ENCODE measurements at places on chromosomes 4 and X.

- DNase-seq: no peak
Observed at GRCh38 chr4:76293772-76294171, 12.8 kb upstream of the STBD1 start.

- no peak for DNase-seq
Observed at GRCh38 chr4:158817562-158818296, 48.9 kb downstream of the FNIP2 start.

DNA sequence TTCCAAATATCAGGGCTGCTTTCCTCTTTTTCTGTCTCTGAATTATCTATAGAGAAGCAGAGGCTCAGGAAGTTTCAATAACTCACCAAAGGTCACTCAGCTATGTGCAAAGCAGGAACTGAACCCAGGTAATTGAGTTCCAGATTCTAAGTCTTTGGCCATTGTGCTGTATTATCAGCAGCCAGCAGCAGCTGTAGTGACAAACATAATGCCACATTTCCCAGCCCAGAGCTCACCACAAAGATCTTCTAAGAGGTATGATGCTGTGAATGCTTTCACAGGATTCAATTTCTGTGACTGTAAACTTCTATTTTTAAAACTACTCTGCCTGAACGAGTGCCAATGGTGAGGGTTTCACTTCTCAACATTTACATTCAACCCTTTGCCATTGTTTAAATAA, 56.4 kb downstream of the SPOCK3 start:
- DNase-seq: no peak

- DNase-seq: no peak
Observed at GRCh38 chr4:113919611-113920010, 59.8 kb downstream of the ARSJ start.

DNA sequence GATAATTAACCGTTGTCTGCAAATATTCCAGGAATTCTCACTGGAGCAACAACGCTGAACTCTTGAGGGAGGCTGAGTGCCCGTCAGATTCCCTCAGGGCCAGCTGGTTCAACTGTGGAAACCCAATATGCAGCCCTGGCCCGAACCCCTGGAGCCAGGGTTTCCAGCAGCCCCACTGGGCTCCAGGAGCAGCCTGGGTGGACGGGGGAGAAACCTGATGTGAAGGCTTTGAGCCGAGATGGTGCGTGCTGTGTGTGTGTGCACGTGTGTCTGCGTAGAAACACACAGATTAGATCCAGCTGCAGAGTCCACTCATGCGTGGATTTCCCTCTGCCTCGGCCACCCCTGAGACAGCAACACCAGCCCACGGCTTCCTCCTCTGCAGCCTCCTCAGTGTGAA, 19.4 kb upstream of the SLC25A6 start:
- no peak for DNase-seq

DNA sequence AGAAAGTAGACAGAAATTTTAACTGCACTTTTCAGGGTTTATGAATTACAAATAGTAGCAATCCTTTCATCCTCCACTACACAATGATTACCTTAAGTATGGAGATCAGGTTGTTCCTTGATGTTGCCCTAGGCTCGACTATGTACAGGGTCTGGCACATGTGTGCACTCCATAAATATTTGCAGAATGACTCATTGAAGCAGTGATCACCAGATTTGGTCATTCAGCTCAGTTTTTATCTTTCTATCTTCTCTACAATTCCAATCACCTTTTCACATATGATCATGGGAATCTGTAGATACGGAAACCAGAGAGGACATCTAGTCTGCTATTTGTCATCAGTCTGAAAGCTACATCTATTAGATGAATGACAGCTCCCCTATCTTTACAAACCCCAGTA, 171.7 kb upstream of the HCCS start:
- DNase-seq: no peak

- no peak for DNase-seq
Observed at GRCh38 chr4:18242919-18243693, 221.6 kb upstream of the LCORL start.

GRCh38 chr4:150261571-150261970, 183.3 kb downstream of the DCLK2 start:
- no peak for DNase-seq

DNA sequence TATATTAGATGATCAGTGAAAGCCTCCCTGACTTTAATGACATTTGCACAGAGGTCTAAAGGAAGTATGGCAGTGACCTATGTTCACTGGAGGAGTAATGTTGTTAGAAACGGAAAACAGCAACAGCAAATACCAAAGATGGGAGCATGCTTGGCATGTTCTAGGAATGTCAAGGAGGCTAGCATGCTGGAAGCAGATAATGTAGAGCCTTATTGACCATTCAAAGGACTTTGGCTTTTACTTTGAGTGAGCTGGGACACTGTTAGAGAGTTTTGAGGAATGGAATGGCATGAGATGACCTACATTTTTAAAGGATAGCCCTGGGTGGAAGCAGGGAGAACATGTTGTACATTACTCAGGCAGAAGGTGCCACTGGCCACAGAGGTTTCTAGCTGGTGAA, 6.0 kb downstream of the RPA4 start:
- DNase-seq: no peak

GRCh38 chr4:157897855-157898370, 274.9 kb downstream of the GASK1B start:
- no peak for DNase-seq

GRCh38 chr4:120053911-120054310, 12.7 kb downstream of the MAD2L1 start:
- no peak for DNase-seq

DNA sequence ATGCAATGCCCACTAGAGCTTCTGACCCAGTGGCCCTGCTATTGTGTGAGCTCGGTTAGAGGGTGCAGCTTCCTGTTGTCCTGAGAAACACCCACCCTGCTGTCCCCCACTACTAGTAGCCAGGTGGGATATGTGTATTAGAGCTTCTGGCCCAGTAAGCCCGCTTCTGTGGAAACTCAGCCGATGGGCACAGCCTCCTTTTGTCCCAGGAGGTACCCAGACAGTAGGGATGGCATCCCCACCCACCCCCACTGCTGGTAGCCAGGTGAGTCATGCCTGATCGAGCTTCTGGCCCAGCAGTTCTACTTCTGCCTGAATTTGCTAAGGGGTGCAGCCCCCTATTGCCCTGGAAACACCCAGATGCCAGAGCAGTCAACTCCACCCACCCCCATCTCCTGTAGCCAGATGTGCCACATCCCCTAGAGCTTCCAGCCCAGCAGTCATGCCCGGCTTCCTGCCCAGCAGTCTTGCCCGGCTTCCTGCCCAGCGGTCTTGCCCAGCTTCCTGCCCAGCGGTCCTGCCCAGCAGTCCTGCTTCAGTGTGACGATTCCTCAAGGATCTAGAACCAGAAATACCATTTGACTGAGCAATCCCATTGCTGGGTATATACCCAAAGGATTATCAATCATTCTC, 162.7 kb upstream of the KLF8 start:
- DNase-seq: no peak

DNA sequence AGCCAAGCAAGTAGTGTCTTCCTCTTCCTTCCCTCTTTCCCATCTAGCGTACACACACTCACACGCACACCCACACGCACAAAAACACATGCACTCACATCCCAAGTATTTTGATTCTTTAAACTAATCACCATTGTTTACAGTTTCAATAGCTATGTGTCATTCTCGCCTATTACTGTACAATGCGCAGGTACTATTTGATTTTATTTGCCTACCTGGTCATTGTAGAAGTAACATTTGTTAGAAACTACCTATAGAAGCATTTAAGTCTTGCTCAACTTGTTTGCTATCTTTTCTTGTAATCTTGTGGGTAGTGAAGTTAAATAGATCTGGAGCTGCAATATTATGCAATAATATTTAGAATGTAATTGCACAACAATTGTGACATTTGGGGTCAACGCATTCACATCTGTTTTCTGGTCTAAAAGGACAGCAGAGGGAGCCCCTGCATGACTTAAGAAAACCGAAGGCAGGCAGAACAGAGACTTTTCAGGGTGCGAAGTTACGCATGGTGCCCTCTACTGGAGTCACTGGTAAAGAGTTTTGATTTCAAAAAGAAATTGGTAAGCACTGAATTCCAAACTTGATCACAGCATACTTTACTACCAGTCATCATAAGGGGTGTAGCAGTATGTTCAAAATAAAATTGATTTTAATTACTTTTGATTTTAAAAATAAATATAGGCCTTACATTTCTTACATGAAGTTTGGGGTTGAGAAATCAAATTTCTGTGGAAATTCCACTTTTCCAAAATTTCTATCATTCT, 503.3 kb upstream of the FAM241A start:
- peak; percentile 4 for DNase-seq

DNA sequence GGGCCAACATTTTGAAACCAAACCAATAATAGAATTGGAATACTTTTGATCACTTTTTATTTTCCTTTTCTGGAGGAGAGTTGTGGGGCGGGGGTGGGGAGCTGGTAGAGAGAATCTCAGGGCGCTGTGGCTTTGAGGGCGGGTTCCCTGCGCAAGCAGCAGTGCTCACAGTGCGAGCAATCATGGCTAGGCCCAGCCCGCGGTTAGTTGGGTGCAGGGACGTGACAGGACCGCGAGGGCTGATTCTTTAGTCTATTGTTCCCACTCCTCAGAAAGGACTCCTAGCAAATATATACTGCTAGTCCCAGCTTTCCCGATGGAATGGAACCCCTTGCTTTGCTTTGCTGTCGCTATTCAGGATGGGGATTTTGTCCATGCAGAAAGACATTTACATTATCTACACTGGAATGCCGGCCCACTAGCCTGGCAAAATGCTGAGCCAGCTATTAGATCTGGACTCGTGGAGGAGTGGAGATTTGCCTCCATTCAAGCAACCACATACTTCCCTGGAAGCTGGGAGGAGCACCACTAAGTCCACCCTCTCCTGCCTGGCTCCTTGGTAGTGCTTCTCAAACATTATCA, 23.9 kb upstream of the APLN start:
- DNase-seq: peak; percentile 19

- DNase-seq: no peak
Observed at GRCh38 chr4:70624226-70624793, 4.2 kb upstream of the ENAM start.

- no peak for DNase-seq
Observed at GRCh38 chrX:14173873-14174272, 144.2 kb upstream of the GEMIN8 start.

DNA sequence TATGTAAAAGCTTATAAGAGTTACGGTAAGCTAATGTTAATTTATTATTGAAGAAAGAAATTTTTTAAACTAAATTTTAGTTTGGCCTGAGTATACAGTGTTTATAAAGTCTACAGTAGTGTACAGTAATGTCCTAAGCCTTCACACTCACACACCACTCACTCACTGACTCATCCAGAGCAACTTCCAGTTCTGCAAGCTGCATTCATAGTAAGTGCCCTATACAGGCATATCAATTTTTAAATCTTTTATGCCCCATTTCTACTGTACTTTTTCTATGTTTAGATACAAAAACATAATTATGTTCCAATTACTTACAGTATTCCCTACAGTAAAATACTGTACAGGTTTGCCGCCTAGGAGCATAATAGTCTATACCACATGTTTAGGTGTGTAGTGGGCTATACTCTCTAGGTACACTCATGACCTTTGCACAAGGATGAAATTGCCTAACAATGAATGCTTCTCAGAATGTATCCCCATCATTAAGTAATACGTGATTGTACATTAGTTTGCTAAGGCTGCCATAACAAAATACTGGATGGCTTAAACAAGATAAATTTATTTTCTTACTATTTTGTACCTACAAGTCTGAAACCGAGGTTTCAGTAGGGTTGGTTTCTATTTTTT, 333.8 kb upstream of the PCDH7 start:
- no peak for DNase-seq

- DNase-seq: no peak
Observed at GRCh38 chr4:79883290-79883689, 189.7 kb downstream of the ANTXR2 start.

DNA sequence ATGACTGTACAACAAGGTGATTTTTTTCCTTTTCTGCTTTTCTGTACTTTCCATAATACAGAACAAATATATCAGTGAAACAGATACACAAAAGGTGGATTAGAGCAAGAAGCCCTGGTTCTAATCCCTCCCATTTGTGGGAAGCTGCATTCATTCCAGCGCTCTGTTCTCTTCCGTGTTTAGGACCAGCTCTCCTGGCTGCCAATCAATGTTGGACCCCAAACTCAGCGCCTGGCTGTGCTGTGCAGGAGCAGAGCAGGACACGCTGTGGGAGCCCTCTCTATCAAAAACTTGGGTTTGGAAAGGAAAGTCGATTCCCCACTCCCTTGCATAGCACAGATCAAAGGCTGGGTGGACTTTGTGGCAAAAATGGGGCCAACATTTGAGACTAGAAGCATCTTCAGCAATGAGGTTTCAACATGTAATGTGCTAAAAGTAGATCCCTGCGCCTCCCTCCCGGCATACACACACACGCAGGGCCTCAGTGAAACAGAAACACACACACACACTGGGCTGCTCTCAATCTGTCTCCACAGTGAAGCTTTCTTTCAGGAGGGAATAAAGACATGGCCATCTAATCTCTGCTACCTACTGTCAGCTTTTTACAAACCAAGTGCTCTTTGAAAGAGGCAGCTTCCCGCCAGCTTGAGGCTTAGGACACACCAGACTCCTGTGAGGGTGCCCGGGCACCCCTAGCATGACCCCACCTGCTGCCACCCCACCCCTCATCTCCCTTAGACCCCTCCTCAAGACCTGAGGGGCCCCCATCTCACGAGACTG, 12.2 kb downstream of the WDR1 start:
- DNase-seq: no peak

DNA sequence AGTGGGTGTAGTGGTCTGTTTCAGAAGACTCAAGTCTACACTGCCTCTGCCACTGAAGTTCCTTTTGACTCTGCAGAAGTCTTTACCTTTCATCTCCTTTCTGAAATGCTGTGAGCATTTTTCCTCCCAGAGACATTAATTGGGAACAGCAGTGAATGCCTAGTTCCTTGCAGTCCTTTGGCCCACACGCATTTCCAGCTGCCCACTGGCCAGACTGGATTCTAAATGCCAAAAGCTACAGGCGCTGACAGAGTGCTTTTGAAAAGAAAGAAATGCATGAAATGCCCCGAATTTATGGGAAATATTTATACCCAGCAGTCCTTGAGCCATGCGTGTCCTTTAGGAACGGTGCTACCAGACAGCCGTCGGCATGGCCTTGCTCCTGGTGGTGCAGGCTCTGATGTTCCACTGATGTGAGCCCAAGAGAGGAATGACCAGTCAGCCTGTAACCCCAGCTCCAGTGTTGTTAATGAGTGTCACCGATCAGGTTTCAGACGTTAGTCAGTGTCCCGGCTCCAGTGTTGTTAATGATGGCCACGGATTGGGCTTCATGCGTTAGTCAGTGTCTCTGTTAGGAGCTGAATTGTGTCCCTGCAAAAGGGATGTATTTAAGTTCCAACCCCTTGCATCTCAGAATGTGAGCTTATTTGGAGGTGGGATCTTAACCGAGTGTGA, 132.6 kb downstream of the TBL1X start:
- DNase-seq: no peak

DNA sequence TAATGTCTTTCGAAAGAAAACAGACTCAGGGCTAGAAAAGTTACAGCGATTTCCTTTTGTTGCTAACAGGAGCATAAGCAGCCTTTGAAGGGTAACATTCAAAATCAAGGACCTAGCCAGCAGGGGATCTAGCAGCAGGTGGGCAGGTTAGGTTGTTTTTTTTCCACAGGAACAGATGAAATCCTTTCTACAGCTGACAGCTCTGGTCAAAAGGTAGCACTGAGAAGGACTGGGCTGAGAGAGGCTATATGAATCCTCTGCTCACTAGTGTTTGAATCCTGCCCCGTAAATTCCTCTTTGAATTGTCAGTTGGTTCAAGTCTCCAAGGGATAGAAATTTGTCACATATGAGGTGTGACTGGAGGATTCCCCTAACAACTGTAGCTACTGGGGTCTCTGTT, 188.2 kb downstream of the SH2D1A start:
- DNase-seq: no peak

GRCh38 chr4:8439914-8440491, 520 bp downstream of the ACOX3 start:
- DNase-seq: no peak

All from stimulated activated CD4-positive, alpha-beta T cell treated with anti-CD3 and anti-CD28 coated beads, Interleukin-4, amount 100 ng/mL, for 24 hours (primary cell).